ENCODE measurements at places on chromosomes 2 and 18. TPM values are rescaled to one million over a fixed set of nuclear protein-coding genes. Genes with fewer than 3 reads are reported as not detected.

RAB27B gene
- 4.2 TPM for polyA plus RNA-seq

KCNG3 gene
- polyA plus RNA-seq: not detected

CCDC93 gene
- polyA plus RNA-seq: 13.6 TPM

ZSWIM2 gene
- not detected for polyA plus RNA-seq

SERPINB3 gene
- polyA plus RNA-seq: 3.8 TPM

UGT1A3 gene
- 1.8 TPM for polyA plus RNA-seq

NFATC1 gene
- polyA plus RNA-seq: 0.77 TPM

KIAA1328 gene
- 3.8 TPM for polyA plus RNA-seq

CHST9 gene
- polyA plus RNA-seq: 0.03 TPM

PIKFYVE gene
- polyA plus RNA-seq: 13.5 TPM

ARHGAP15 gene
- polyA plus RNA-seq: 0.21 TPM

HOXD11 gene
- polyA plus RNA-seq: not detected

ASB18 gene
- polyA plus RNA-seq: not detected

PTPRN gene
- polyA plus RNA-seq: not detected

SLC5A7 gene
- not detected for polyA plus RNA-seq

CFAP65 gene
- polyA plus RNA-seq: not detected

CNDP1 gene
- not detected for polyA plus RNA-seq

ALPP gene
- not detected for polyA plus RNA-seq

CFAP53 gene
- 0.44 TPM for polyA plus RNA-seq

NEUROD1 gene
- polyA plus RNA-seq: not detected

SAG gene
- polyA plus RNA-seq: not detected

CYS1 gene
- polyA plus RNA-seq: 0.14 TPM

GGCX gene
- 34.3 TPM for polyA plus RNA-seq

ZNF385B gene
- 0.05 TPM for polyA plus RNA-seq

LONRF2 gene
- not detected for polyA plus RNA-seq

IMMT gene
- polyA plus RNA-seq: 91.5 TPM

HOXD1 gene
- polyA plus RNA-seq: not detected

STPG4 gene
- not detected for polyA plus RNA-seq

FAM228B gene
- 0.73 TPM for polyA plus RNA-seq
